Regular cardiac myocyte (primary cell): ENCODE measurements at places on chromosomes 12 and 14. TPM values are rescaled to one million over a fixed set of nuclear protein-coding genes. Genes with fewer than 3 reads are reported as not detected.

The AEBP2 gene
- 22.8 and 27.1 TPM in 2 replicates for total RNA-seq

The TUBA1C gene
- 261 and 1,440 TPM in 2 replicates for total RNA-seq

The BICDL1 gene
- 0.28 and 0.38 TPM in 2 replicates for total RNA-seq

The SAMD15 gene
- 2.5 and 4.2 TPM in 2 replicates for total RNA-seq

The CLEC14A gene
- total RNA-seq = 8.2 and 18.3 TPM in 2 replicates

The KERA gene
- total RNA-seq = not detected in 2 replicates

The METTL25 gene
- total RNA-seq = 9.8 and 18.0 TPM in 2 replicates

The MYL2 gene
- not detected in 2 replicates for total RNA-seq

The TEAD4 gene
- 3.4 and 16.7 TPM in 2 replicates for total RNA-seq

The MSI1 gene
- total RNA-seq = not detected in 2 replicates

The PLCZ1 gene
- total RNA-seq = not detected in 2 replicates
